ENCODE measurements at places on chromosomes 16 and 17. TPM values are rescaled to one million over a fixed set of nuclear protein-coding genes. Genes with fewer than 3 reads are reported as not detected.

CDR2L gene
- 0.93 TPM for total RNA-seq

CEP112 gene
- total RNA-seq = 0.49 TPM

CKLF gene
- 114 TPM for total RNA-seq

TRPV3 gene
- total RNA-seq = 0.77 TPM

CPHXL2 gene
- total RNA-seq = not detected

SPECC1 gene
- total RNA-seq = 17.4 TPM

DNA sequence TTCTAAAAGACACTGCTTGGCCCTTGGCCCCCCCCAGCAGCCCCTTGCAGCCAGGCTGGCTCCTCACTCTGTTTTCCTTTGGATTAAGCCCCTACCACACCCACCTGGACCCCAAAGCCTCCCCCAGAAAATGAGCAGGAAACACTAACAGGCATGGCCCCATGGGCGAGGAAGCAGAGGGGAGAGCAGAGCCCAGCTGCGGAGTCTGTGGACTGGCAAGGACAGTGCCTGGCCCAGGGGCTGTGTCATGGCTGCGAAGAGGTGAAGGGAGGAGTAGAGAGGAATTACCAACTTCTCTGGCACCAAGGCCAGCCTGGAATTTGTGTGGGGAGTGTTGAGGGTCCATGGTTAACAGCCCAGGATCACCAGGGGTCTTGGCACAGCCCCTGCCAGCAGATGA lies 47.4 kb downstream of the MRC2 start:
- no peak for DNase-seq
- H3K27me3 ChIP-seq = no peaks in the 10 kb centered on the region

DNA sequence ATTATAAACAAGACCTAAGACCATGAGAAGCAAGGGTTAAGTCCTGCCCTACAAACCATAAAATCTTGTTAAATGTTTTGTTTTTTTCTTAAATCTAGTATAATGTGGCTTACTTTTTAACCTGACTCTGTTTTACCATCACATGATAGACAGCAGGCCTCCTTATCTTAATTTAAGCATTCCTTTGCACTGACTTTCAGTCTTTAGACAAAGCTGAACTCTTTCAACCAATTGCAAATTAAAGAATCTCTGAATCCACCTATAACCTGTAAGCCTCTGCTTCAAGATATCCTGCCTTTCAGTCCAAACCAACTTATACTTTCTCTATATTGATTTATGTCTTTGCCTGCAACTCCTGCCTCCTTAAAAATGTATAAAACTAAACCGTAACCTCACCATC lies 478.5 kb downstream of the GRIN2A start:
- no peak for DNase-seq
- no peak overlapping the region for H3K27ac ChIP-seq
- no peak overlapping the region for H3K4me3 ChIP-seq

DNA sequence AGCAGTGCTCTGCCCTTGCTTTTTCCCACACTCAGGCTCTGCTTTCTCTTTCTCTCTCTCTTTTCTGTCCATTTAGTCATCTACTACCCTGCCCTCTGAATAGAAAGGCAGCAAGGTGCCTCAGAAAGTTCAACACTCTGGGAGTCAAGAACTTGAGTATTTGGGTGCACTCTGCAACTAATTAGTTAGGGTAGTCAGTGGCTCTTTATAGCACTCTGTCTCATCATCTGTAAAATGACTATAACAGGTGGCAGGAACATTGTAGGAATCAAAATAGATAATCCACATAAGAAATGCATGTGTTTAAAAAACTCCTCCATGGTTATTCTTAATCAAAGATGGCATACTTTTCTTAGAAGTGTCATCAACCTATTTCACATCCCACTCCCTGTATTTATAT lies 7.2 kb downstream of the OR2C1 start:
- no peak overlapping the region for H3K4me3 ChIP-seq
- no peak overlapping the region for H3K27ac ChIP-seq
- H3K27me3 ChIP-seq = peaks cover 3% of the 10 kb centered on the region
- DNase-seq = no peak
- peaks cover 5% of the 10 kb centered on the region for H3K36me3 ChIP-seq

GRCh38 chr17:32936186-32936893 lies 8.4 kb downstream of the TMEM98 start:
- H3K36me3 ChIP-seq = no peaks in the 10 kb centered on the region
- H3K27ac ChIP-seq = no peak overlapping the region
- no peaks in the 10 kb centered on the region for H3K4me1 ChIP-seq
- H3K27me3 ChIP-seq = peaks cover 22% of the 10 kb centered on the region
- H3K4me3 ChIP-seq = no peak overlapping the region

DNA sequence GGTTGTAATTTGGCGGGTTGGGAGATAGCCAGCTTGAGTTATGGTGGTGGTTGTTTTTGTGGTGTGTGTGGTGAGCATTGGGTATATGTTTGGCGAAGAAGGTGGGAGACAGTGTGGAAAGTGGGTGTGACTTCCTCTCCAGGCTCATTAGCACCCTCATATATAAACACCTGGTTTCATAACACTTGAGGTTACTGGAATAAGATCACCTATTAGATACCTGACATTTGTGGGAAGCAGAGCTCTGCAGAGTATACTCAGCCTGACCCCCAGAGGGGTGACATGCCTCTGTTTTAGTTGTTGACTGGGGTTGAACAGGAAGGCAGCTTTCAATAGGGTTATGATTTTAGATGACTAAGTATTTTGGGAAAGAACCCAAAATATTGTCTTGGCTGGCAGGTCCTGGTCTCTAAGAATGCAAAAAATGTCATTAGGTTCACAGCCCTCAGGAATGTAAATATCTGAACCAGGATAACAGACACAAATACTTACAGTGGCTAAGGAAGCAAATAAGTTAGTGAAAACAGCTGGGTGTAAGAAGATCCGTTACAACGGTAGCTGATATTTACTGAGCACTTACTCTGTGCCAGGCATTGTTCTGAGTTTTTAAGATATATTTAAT lies 18.3 kb upstream of the EFCAB13 start:
- peaks cover 8% of the 10 kb centered on the region for H3K4me1 ChIP-seq
- no peak overlapping the region for H3K4me3 ChIP-seq
- DNase-seq = peak; percentile 21
- no peaks in the 10 kb centered on the region for H3K27me3 ChIP-seq
- H3K36me3 ChIP-seq = no peaks in the 10 kb centered on the region

GRCh38 chr16:31453255-31454204 lies 5.8 kb upstream of the ARMC5 start:
- peaks cover 51% of the 10 kb centered on the region for H3K4me1 ChIP-seq
- H3K27me3 ChIP-seq = no peaks in the 10 kb centered on the region
- H3K36me3 ChIP-seq = peaks cover 24% of the 10 kb centered on the region
- DNase-seq = no peak
- H3K4me3 ChIP-seq = no peak overlapping the region
- no peak overlapping the region for H3K27ac ChIP-seq

GRCh38 chr16:72997141-72997542 lies 50.8 kb downstream of the ZFHX3 start:
- DNase-seq = no peak
- H3K27me3 ChIP-seq = no peaks in the 10 kb centered on the region
- H3K4me3 ChIP-seq = no peak overlapping the region
- no peaks in the 10 kb centered on the region for H3K36me3 ChIP-seq
- no peaks in the 10 kb centered on the region for H3K4me1 ChIP-seq
- no peak overlapping the region for H3K27ac ChIP-seq

DNA sequence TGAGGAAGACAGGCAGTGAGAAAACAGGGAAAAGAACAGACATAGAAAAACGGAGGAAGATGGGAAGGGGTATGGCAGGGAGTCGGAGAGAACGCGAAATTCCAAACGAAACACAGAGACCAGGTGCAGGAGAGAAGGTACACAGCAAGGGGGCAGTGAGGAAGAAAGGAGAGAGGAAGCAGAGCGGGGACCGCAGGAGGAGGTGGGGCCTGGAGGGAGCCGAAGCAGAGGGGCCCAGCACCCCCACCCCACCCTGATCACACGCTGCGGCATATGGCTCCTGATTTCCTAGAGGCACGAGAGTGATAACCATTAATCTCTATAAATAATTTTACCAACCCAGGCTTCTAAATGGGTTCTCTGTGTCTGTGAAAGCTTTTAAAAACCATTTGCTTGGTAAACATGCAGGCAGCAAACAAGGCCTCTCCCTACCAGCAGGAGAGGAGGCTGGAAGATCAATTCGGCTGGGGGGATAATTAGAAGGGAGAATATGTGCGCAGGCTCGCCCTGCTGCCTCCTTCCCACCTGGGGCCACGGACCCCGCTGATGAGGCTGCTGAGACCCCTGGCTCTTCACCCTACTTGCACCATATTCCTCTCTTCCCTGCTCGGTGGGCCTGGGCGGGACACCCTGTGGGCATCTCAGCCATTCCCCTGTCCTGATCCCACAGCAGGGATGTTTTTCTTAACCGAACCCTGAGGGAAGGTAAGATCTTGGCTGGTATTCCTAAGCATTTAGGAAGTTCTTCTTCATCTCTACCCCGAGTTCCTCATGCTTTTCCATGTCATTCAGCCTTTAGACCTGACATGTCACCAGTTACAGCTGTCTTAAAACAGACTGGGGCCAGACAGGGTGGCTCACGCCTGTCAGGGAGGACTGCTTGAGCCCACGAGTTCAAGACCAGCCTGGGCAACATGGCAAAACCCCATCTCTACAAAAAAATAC lies 86.7 kb downstream of the TMEM132E start:
- DNase-seq = no peak
- no peaks in the 10 kb centered on the region for H3K27me3 ChIP-seq
- no peak overlapping the region for H3K27ac ChIP-seq
- H3K4me1 ChIP-seq = peaks cover 13% of the 10 kb centered on the region
- no peak overlapping the region for H3K4me3 ChIP-seq
- H3K36me3 ChIP-seq = no peaks in the 10 kb centered on the region

DNA sequence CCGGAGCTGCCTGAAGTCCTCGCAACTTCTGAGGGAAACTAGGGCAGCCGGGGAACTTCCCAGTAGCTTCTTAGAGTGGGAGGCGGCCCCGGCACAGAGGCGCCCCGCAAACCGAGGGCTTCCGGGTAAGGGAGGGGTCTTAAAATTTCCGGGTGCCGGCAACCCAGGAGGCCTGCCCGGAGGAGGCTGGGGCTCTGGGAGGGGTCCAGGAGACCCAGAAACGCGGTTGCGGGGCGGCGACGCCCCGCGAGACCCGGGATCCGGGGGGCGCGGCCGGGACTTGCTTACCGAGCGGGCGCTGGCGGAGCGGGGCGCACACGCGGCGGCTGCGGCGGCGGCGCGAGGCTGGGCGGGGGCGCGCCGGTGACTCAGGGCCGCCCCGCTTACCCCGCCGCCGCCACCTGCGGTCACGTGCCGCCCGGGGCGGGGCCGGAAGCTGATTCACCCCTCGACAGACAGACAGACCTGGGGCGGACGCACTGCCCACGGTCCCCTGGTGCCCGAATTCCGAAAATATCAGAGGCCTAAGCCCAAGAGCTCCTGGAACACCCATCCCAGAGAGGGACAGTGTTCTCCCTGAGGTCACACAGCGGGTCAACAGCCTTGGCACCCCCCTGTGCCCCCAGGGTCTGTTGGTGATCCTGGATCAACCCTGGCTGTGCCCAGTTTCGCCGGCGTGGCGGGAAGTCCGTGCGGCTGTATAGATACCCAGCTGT lies at the start of gene FAM83G:
TSS of gene FAM83G (minus strand) at position 344 of the 716 bp plus-strand sequence. CDS start 723 bp downstream, outside the sequence.
- peak; percentile 92 for DNase-seq
- H3K27ac ChIP-seq = peak within 1 kb of the TSS; percentile 87
- H3K36me3 ChIP-seq = peaks cover 17% of the 10 kb centered on the region

- H3K27ac ChIP-seq = peak overlapping the region; percentile 87
- H3K4me3 ChIP-seq = peak overlapping the region; percentile 91
- peaks cover 26% of the 10 kb centered on the region for H3K36me3 ChIP-seq
- peaks cover 38% of the 10 kb centered on the region for H3K4me1 ChIP-seq
These were observed 481 bp downstream of the CNTROB start for GRCh38 chr17:7932483-7932891.

DNA sequence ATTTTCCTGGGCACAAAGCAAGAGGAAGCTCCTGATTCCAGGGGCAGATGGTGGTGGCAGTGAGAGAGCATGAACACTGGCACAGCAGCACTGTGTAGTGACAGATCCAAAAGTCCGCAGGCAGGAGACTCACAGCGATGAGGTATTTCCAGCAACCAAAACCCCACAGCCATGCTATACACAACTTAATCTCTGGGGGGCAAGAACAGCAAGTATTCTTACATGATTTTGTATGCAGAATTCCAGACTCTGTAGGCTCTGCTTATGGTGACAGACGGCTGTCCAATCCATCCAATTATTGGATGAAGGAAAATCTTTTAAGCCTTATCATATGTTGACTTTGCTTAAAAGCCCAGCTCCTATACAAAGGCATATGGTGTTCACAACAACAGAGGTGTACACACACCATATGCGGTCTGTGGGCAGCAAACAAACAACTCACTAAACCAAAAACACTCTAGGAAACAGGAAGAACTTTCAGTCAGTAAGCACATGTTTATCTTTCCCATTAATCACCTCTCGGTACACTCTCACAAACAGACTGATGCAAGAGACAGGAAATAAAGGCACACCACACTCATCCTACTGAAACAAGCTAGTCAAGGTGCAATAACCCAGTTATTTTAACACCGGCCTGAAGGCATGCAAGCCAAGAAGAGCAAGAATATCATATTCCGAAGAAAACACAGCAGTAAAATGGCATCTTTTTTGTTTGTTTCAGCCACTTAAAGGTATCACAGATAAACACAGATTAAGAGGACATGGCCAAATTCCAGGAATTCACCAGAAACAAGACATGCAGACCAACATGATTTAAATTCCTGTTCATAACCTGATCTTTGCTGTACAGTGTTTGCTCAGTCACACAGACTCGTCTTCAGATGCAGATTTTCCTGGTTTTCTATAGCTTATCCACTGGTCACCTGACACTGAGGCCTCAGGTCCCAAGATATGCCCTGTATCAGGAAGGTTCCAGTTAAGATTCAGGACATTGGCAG lies 47.8 kb downstream of the ERN1 start:
- H3K36me3 ChIP-seq = peaks cover 3% of the 10 kb centered on the region
- peaks cover 7% of the 10 kb centered on the region for H3K4me1 ChIP-seq
- no peak overlapping the region for H3K27ac ChIP-seq
- H3K27me3 ChIP-seq = no peaks in the 10 kb centered on the region
